ENCODE measurements at places on chromosomes 12 and 14.

DNA sequence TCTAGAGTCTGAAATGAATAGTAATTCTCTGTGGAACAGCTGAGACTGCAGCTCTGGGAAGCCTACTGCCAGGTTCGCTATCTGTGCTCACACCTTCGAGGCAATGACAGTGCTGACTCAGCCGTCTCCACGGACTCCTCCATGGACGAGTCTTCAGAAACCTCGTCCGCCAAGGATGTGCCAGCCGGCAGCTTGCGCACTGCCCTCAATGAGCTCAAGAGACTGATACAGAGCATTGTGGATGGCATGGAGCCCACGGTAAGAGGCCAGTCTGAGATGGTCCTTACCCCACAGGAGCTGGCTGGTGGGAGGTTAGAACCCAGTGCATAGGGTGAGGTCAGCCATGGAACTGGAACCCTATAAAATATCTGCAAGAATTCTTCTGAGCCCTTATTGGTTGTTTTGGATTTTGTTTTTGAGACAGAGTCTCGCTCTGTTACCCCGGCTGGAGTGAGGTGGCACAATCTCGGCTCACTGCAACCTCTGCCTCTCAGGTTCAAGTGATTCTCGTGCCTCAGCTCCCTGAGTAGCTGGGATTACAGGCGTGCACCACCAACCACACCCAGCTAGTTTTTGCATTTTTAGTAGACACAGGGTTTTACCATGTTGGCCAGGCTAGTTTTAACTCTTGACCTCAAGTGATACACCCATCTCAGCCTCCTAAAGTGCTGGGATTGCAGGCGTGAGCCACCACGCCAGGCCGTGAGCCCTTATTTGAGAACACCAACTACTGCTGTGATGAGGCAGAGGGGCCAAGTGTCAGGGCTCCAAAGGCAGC is 43.9 kb downstream of the RAB35 start:
- no peak for DNase-seq

GRCh38 chr14:99562856-99563748 is 40.9 kb downstream of the CCDC85C start:
- no peak for DNase-seq

GRCh38 chr12:113230315-113231234 is 9.3 kb downstream of the TPCN1 start:
- DNase-seq = no peak

DNA sequence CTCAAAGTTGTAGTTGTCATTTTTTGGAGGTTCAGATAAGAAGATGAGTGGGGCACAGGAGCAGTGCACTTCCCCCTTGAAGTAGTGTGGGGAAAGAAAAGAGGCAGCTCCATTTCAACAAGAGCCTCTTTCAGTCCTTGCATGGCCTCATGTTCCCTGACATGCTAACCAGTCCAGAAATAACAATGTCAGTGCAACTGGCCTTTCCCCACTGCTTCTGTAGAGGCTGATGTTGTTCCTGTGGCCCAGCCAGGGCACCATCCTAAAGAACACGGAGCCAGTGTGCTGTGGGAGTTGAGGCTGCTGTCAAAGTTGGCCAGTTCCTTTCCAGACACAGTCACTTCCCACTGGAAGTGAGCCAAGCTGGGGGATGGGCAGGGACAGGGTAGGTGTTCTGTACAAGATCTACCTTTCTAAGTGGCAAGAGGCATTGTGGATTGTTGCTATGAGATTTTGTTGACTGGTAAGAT is 77.7 kb upstream of the SLC38A2 start:
- DNase-seq = no peak

DNA sequence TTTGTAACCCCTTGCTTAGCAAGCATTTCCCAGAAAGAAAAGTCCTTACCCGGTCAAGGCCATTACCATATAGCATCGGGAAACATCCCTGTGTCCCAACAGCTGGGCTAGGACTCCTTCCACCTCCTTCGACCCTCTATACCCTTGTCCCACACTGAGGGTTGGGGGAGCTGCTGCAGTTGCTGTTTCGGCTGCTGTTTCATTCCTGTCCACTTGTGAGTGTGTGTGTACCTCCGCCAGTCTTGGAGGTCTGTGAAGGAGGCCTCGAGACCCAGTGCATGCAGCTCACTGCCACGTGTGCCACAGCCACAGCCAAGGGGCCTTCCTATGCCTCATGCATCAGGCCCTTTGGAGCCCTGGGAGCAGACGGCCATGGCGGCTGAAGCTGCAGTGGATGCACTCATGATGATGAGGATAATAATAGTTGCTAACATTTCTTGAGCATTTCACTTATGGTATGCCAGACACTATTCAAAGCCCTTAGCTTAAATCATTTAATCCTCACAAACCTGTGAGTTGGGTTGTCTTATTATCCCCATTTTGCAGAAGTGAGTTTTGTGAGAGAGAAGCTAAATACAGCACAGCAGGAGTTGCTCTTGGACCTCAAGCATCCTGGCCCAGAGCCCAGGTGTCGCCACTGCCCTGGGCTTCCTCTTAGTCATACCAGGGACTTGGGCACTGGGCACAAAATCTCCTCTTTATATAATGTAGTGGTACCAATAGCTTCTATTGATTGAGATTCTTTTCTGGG is 156.5 kb downstream of the PRKCH start:
- no peak for DNase-seq

DNA sequence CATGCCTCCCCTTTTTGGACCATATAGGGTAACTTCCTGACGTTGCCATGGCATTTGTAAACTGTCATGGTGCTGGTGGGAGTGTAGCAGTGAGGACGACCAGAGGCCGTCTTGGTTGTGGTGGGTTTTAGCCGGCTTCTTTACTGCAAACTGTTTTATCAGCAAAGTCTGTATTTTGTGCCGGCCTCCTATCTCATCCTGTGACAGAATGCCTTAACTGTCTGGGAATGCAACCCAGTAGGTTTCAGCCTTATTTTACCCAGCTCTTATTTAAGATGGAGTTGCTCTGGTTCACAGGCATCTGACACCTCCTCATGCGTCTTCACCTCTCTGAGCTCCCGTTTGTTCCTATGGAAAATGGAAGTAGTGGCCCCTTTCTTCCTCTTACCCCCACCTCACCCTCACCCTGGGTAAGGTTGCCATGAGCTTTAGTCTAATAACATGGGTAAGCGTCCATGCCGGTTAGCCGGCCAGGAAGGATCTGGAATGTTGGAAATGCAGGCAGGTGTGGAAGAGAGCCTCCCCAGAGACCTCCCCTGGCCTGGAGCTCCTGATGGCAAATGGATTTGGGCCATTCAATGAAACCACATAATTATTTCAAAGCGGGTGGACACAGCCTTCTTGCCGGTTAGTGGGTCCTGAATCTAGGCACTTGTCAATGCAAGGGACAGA is 18.6 kb downstream of the HHIPL1 start:
- DNase-seq = no peak

- DNase-seq = no peak
Observed at GRCh38 chr12:15972894-15973293, 61.8 kb downstream of the DERA start.

DNA sequence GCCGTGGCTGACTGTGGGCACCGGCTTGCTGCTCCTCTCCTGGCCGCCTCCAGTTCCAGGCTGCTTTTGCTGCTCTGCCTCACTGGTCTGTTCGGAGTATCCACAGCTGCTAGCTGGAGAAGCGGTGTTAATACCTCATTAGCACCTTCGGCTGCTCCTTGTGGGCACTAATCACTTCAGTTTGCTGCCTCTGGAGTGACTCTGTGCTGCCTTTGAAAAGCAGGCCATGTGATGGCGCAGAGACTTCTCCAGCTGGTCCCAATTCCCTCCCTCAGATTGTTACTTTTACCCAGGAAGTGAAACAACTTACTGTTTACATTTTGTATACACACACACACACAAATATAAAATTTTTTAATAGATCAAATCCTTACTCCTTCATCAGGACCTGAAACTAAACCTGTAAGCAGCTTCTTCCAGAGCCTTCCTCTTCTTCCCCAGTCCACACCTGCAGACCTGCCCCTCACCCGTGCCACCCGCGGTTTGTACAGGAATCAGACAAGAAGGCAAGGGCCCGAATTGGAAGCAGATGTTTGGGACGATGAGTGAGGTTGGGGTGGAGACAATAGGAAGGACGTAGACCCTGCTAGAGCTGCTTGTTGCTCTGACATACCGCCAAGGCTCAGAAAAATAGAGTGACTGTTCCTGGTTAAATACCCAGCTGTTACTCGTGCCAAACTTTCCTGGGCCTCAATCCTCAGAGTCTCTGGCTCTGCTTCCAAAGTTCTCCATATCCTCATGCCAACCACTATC is 41.5 kb upstream of the LTBP2 start:
- DNase-seq = no peak

- DNase-seq = no peak
Observed at GRCh38 chr14:68181519-68182326, 362.1 kb downstream of the RAD51B start.

- no peak for DNase-seq
Observed at GRCh38 chr14:61125867-61126572, 145.0 kb downstream of the SLC38A6 start.

DNA sequence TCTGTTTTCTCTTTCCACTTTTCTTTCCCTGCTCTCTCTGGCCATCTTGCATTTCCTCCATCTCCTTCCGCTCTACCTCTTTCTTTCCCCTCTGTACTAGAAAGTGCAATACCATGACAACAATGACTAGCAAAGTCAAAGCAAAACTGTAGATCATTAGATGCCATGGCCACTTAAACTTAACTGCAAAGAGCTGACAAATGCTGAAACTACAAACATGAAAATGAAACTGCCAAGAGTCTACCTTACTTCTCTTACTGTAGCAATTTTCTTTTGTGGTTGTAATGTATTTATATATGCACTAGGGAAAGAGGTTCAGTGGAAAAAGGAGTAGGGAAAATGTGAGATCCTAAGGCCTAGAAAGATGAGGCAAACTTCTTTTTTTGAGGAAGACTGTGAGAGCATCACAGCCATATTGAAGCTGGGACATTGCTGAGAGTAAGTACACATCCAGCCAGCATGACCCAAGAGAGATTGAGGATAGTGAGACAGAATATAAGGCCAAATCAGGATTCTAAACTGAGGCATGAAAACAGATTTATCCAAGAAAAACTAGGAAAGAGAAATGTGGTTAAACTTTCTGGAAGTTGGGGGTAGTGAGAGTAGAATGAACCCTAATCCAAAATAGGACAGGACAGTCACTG is 276.6 kb upstream of the NAV3 start:
- DNase-seq = peak; percentile 18

DNA sequence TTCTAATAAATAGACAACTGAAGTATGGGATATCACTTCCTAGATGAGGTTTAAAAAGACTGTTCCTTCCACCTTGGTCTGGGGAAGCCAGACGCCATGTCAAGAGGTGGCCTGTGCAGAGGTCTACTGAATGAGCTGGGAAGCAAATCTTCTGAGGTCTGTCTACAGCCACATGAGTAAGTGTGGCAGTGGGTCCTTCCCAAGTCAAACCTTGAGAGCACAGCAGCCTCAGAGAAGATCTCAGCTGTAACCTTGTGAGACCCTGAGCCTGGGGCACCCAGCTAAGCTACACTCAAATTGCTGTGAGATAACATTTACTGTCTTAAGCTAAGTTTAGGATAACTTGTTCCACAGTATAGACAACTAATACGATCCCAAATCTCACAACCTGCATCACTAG is 20.2 kb downstream of the NDUFA12 start:
- no peak for DNase-seq

GRCh38 chr12:34395056-34396005 is 373.0 kb downstream of the ALG10 start:
- DNase-seq = no peak

GRCh38 chr12:105977652-105978051 is 161.1 kb downstream of the NUAK1 start:
- no peak for DNase-seq

DNA sequence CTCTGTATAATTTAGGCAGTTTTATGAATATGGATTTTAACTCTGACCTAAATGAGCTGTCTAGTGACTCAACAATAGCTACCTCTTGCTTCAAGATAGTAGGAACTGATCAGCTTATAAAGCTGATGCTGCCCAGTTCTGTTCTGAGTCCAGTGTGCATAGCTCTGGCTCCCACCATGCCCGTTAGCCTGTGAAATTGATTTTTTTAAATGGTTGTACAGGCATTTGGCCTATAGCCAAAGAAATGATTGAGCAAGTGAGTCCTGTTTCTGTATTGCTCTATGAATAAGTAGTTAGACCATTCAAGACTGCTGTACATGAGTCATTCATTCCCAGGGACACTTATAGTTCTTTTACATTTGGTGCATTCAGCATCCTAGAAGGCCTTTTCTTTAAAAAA is 36.4 kb downstream of the SAMD4A start:
- DNase-seq = no peak

DNA sequence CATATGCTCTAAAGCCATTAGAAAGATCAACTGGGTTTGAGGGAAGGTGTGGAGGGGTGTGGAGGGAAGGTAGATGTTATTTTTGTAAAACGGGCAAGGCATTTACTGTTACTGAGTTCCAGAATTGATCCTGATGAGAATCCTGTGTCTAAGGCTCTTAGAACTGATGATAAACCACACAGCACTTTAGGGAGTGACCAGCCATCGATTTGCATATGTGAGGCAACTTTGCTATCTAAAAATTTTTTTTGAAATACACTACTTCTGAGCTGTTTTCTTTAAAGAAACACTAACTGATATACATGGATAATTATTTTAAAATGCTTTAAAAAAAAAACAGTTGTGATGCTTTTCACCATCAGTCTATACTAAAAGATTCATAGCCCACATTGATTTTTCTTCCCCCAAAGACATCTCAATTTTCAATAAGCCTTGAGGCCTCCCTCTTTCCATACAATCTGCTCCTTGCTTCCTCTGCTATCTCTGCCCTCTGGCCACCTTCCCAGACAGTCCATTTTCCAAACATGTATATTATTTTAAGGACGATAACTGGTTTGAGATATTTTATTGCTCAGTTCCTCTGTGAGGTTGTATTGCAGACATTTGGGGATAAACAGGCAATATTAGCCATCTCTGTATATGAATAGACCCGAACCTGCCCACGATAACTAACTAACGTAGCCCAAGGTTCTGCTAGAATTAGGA is 265.9 kb downstream of the EFCAB11 start:
- no peak for DNase-seq

- no peak for DNase-seq
Observed at GRCh38 chr14:58669556-58670200, 31.9 kb downstream of the DACT1 start.

- DNase-seq = no peak
Observed at GRCh38 chr12:6183689-6184428, 16.3 kb upstream of the CD9 start.

DNA sequence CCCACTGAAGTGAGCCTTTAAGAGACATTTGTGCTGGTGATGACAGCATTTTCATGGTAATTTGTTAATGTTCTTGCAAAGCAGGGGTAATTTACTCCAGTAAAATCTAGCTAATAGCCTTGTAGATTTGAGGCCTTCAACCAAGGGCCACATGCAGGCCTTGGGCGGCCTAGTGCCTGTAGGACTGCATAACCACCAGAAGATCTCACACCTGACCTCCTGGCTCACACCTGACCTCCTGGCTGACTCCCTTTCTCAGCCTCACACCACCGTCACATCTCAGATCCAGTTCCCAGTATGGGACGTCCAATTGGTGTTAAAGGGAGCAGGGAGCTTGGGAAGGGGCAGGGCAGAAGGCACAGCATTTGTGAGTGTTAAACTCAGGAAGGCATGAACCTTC is 26.9 kb downstream of the C12orf42 start:
- DNase-seq = no peak

- no peak for DNase-seq
Observed at GRCh38 chr12:6532927-6533652, 1.2 kb upstream of the GAPDH start.

- DNase-seq = no peak
Observed at GRCh38 chr12:117363953-117364486, 2.6 kb upstream of the NOS1 start.

- no peak for DNase-seq
Observed at GRCh38 chr14:79016828-79017505, 846.8 kb downstream of the NRXN3 start.
